ENCODE measurements at places on chromosomes 3 and 15.

- no peak for DNase-seq
Observed at GRCh38 chr15:48720646-48721045, 75.1 kb upstream of the FBN1 start.

DNA sequence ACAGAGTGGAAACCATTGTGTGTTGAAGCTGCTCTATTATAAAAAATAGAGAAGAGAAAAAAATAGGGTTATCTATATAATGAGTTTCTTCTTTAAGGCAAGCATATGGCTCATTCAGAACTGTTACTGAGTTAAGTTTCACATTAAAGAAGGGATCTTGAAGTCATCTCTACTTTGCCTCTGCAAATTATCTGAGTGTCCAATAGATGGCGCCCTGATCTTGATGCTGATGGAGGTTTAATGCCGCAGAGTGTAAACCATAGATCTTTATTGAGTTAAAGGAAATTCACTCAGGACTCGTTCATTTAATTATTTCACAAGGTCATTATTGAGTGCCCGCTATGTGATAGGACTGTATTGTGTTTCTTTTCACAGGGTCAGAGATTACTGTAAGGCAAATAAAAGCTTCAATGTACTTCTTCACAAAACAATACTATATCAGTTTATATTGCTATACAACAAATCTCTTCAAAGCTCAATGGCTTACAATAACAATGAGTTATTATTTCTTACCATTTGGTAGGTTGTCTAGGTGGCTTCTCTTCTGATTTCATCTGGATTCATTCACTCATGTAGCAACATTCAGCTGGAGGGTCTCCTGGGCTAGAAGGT lies 171.4 kb downstream of the NSUN3 start:
- no peak for DNase-seq

DNA sequence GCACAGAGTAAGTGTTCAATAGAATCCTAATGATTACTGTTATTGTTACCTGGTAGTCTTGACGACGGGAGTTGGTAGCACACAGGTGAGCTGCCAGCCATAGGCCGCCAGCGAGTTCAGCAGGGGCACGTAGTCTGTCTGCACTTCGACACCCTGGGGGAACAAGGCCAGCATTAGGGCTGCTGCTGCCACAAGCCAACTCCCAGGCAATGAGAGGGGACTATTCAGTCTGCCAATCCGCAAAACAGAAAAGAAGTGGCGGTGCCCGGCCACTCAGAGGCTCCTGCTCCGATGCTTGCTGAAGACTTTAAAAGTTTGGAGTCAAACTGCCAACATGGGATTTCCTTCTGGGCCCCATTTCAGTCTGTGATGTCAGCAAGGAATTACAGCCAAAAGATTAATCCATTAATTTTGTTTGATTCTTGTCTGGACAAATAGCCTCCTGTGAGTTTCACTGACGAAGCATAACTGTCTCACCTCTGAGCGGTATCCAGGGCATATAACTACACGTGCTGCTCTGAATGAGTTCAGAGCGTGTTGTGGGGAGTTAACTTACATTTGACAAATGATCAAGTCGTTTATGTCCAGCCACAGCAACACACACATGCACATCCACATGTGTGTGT lies 61.8 kb downstream of the OXNAD1 start:
- DNase-seq: no peak

GRCh38 chr3:123347205-123347604 lies 101.7 kb downstream of the ADCY5 start:
- DNase-seq: no peak

- DNase-seq: no peak
Observed at GRCh38 chr3:31105438-31106077, 211.1 kb upstream of the GADL1 start.
